ENCODE measurements at places on chromosomes 1 and 21.

- no peak overlapping the region for H3K4me3 ChIP-seq
- no peaks in the 10 kb centered on the region for H3K36me3 ChIP-seq
- no peak overlapping the region for H3K27ac ChIP-seq
- no peak for DNase-seq
- H3K4me1 ChIP-seq, result no peaks in the 10 kb centered on the region
Measured at GRCh38 chr21:14923468-14923867, 141.3 kb downstream of the NRIP1 start.

DNA sequence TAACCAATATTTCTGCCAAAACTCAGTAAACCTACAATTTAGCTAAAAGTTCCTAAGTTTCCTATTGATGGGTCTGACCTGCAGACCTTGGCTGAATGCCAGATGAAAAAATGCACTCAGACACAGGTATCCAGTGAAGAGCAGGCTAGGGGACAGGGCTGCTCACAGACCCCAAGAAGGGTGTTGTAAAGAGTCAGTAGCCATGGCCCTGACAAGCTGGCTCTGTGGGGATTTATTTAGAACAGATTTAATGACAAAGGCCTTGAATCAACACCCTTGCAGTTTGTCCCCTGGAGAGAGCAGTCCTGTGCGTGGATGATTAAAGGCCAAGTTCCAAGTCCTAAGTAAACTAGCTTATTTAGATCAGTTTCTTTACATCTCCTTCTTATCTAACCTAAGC, 1243.2 kb upstream of the ADGRL4 start:
- no peak overlapping the region for H3K27ac ChIP-seq
- no peak overlapping the region for H3K4me3 ChIP-seq
- no peaks in the 10 kb centered on the region for H3K36me3 ChIP-seq
- no peak for DNase-seq
- H3K4me1 ChIP-seq, result no peaks in the 10 kb centered on the region
- H3K27me3 ChIP-seq, result no peaks in the 10 kb centered on the region

GRCh38 chr21:44739316-44739715, 27.9 kb upstream of the TSPEAR start:
- H3K4me3 ChIP-seq, result no peak overlapping the region
- no peaks in the 10 kb centered on the region for H3K4me1 ChIP-seq
- H3K27ac ChIP-seq, result no peak overlapping the region

DNA sequence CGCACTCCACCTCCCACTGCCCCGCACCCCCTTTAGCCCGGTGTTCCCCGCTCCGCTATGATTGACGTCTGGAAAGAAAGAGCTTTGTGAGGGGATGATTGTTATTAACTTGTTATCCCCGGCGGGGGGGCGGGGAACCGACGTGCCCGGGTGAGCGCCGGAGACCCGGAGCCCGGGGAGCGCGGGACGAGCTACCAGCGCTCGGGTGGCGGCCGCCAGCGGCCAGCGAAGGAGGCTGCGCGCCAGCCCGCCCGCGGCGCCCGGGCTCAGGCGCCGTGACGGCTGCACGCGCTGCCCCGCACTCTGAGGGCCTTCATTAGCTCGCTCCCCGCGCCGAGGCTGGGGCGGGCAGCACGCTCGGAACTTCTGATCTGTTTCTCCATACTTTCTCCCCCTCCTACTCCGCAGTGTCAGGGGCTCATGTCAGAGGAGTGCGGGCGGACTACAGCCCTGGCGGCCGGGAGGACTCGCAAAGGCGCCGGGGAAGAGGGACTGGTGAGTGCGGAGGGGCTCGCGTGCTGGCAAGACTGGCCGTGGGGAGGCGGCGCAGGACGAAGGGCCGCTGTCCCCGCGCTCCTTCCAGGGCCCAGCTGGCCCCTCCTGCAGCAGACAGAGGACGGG, 2.1 kb downstream of the LHX8 start:
- no peak overlapping the region for H3K4me3 ChIP-seq
- H3K4me1 ChIP-seq, result peaks cover 9% of the 10 kb centered on the region
- no peak overlapping the region for H3K27ac ChIP-seq
- peaks cover 74% of the 10 kb centered on the region for H3K27me3 ChIP-seq

DNA sequence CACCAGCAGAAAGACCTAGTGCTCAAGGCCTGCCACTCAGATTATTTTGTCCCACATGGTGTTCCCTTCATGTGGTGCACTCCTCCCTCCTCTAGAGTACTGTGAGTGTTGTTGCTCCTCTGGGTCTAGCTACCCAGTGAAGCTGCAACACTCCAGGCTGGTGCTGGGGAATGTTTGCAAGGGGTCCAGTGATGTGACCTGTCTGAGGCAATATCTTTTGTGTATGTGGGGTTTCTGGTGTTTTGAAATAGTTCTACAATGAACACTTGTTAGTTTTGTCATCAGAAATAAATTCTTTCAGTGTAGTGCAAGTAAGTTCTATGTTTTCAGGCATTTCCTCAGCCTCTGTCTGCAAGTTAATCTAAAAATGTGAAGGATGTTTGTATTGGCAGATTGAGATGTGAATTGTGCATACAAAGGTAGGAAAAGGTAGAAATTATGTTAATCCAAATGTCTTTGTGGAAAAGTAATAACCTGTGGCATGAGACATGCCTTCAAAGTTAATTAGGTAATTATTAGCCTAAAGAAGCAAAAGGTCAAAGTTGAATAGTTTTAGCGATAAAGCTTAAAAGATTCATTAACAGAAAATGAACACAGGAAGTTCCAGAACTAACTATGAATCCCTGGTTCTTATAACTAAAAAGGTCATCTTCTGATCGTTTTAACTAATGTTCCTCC, 616.8 kb downstream of the LTN1 start:
- H3K4me1 ChIP-seq, result no peaks in the 10 kb centered on the region
- DNase-seq, result no peak
- H3K27ac ChIP-seq, result no peak overlapping the region
- no peaks in the 10 kb centered on the region for H3K36me3 ChIP-seq
- H3K4me3 ChIP-seq, result no peak overlapping the region

DNA sequence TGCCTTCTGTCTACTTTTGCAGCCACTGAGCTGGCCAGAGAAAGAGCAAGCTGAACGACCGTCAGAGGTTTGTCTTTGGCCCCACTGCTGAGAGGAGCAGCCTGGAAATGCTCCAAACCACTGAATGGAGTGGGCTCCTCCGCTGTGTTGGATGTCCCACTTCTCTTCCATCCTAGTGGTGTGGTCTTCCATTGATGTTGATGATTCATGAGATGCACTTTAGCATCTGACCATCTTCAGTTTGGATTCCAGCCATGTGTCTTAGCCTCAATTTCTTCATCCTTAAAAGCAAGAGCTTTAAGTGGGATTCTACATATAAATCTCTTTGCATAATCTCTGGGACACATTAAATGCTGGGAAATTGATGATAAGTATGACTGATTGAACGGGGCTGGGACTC, 276.9 kb downstream of the SIPA1L2 start:
- no peak overlapping the region for H3K27ac ChIP-seq
- H3K4me1 ChIP-seq, result no peaks in the 10 kb centered on the region
- no peak overlapping the region for H3K4me3 ChIP-seq
- no peak for DNase-seq
- H3K36me3 ChIP-seq, result no peaks in the 10 kb centered on the region

GRCh38 chr1:52141513-52142219, at the start of gene ZFYVE9:
ZFYVE9 (plus strand) TSS chr1:52142089; CDS start chr1:52233207, 91,118 bp downstream.
- peak; percentile 71 for DNase-seq
- peak within 1 kb of the TSS; percentile 77 for H3K4me3 ChIP-seq
- H3K4me1 ChIP-seq, result peaks cover 27% of the 10 kb centered on the region
- no peaks in the 10 kb centered on the region for H3K36me3 ChIP-seq
- peaks cover 40% of the 10 kb centered on the region for H3K27me3 ChIP-seq
- no peak within 1 kb of the TSS for H3K27ac ChIP-seq

GRCh38 chr21:44379991-44380865, 26.8 kb downstream of the TRPM2 start:
- peaks cover 6% of the 10 kb centered on the region for H3K4me1 ChIP-seq
- no peak overlapping the region for H3K27ac ChIP-seq
- no peaks in the 10 kb centered on the region for H3K27me3 ChIP-seq
- DNase-seq, result no peak
- no peak overlapping the region for H3K4me3 ChIP-seq

- H3K36me3 ChIP-seq, result peaks cover 18% of the 10 kb centered on the region
- H3K4me3 ChIP-seq, result peak overlapping the region; percentile 45
- DNase-seq, result no peak
- H3K27ac ChIP-seq, result no peak overlapping the region
Measured at GRCh38 chr1:201466492-201466891, 2.5 kb downstream of the PHLDA3 start.

DNA sequence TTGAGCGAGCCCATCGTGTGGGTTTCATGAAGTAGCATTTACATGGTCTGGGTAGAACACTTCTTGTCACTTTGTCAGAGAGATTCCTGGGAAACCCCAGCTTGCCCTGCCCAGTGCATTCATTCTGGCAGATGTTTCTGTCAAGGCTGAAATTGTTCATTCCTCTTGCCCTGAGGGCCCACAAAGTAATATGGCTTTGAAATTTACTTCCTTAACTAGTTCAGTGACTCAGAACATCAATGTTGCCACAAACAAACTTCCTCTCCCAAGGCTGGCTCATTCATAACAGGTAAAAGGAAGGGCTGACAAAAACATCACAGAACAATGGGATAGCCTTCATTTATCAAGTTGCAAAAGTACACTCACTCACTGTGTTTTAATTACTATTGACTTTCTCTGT, 5.0 kb upstream of the KIAA0040 start:
- no peak for DNase-seq
- H3K27ac ChIP-seq, result peak overlapping the region; percentile 17
- peaks cover 1% of the 10 kb centered on the region for H3K27me3 ChIP-seq
- H3K4me1 ChIP-seq, result peaks cover 27% of the 10 kb centered on the region
- H3K4me3 ChIP-seq, result no peak overlapping the region

DNA sequence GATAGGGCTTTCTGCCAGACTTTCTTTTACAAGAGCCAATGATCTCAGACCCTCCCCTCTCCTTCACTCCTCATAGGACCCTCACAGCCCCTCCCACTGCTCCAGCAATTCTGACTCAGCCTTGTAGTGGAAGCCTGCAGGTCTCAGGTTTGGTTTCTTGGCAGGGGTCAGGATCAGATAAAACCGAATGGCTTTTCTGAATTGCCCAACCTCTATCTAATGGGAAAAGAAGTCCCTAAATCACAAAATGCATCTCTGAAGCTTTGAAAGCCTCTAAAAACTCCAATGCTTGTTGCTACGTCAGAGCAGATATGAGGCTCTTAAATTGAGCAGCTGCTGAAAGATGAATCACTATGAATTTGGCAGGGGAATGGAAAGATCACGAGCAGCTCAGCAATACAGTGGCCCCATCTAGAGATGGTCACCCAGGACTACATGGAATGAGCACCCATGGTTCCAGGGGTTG, 74.5 kb downstream of the NID1 start:
- peaks cover 15% of the 10 kb centered on the region for H3K27me3 ChIP-seq
- no peak overlapping the region for H3K4me3 ChIP-seq
- H3K4me1 ChIP-seq, result peaks cover 6% of the 10 kb centered on the region
- no peak overlapping the region for H3K27ac ChIP-seq

- no peak for DNase-seq
- peak overlapping the region; percentile 88 for H3K27ac ChIP-seq
- peaks cover 59% of the 10 kb centered on the region for H3K36me3 ChIP-seq
- peaks cover 38% of the 10 kb centered on the region for H3K4me1 ChIP-seq
- peak overlapping the region; percentile 83 for H3K4me3 ChIP-seq
- no peaks in the 10 kb centered on the region for H3K27me3 ChIP-seq
Measured at GRCh38 chr21:43894206-43894577, 29.2 kb downstream of the AGPAT3 start.

- H3K4me3 ChIP-seq, result no peak overlapping the region
- H3K27ac ChIP-seq, result no peak overlapping the region
- DNase-seq, result no peak
- H3K27me3 ChIP-seq, result no peaks in the 10 kb centered on the region
Measured at GRCh38 chr1:7586031-7586941, 184.8 kb upstream of the VAMP3 start.

DNA sequence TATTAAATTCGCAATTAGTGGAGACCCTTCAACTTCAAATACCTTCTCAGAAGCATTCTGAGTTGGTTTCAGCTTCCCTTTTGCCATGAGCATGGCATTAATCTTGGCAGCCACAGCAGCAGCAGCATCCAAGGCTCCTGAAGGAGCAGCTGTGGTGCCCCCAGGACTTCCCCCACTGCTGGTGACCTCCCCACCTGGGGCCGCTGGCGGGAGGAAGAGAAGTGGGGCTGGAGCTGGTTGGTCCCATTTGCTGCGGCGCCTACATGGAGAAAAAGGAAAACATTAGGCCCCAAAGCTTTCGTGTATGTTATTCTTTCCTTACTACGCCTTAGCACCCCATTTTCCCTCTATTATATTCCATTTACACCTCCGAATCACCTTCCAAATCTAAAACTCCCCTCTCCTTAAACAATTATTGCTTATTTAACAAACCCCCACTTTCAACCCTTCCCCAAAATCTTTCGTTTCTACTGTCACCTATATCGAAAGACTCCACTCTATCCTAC, 569 bp downstream of the KHDC4 start:
- H3K27ac ChIP-seq, result no peak overlapping the region
- no peaks in the 10 kb centered on the region for H3K27me3 ChIP-seq
- peaks cover 37% of the 10 kb centered on the region for H3K4me1 ChIP-seq
- H3K36me3 ChIP-seq, result peaks cover 28% of the 10 kb centered on the region
- H3K4me3 ChIP-seq, result no peak overlapping the region
- DNase-seq, result no peak

- peaks cover 26% of the 10 kb centered on the region for H3K36me3 ChIP-seq
- peak overlapping the region; percentile 93 for H3K4me3 ChIP-seq
- H3K4me1 ChIP-seq, result peaks cover 25% of the 10 kb centered on the region
- H3K27ac ChIP-seq, result peak overlapping the region; percentile 100
- no peaks in the 10 kb centered on the region for H3K27me3 ChIP-seq
Measured at GRCh38 chr1:36223381-36223995, 755 bp upstream of the THRAP3 start.

DNA sequence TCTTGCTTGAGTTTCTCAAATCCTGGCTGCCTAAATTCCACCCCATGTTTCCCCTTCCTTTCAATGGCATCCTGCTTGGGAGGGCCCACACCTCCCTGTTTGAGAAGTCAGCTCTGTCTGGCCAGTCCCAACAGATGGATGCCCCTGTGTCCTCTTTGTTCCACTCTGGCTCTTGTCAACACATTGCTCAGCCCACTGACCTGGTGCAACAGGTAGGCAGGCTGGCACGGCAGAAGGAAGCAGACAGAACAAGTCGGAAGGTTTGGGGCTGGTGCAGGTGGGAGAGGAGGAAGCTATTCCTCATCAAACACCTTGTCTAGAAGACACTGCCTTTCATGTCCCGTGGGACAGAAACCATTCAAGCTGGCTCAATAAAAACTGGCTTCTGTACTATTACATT, 22.7 kb downstream of the KCNQ4 start:
- no peaks in the 10 kb centered on the region for H3K27me3 ChIP-seq
- H3K4me3 ChIP-seq, result no peak overlapping the region
- no peak for DNase-seq
- H3K36me3 ChIP-seq, result no peaks in the 10 kb centered on the region
- no peak overlapping the region for H3K27ac ChIP-seq
- peaks cover 27% of the 10 kb centered on the region for H3K4me1 ChIP-seq

DNA sequence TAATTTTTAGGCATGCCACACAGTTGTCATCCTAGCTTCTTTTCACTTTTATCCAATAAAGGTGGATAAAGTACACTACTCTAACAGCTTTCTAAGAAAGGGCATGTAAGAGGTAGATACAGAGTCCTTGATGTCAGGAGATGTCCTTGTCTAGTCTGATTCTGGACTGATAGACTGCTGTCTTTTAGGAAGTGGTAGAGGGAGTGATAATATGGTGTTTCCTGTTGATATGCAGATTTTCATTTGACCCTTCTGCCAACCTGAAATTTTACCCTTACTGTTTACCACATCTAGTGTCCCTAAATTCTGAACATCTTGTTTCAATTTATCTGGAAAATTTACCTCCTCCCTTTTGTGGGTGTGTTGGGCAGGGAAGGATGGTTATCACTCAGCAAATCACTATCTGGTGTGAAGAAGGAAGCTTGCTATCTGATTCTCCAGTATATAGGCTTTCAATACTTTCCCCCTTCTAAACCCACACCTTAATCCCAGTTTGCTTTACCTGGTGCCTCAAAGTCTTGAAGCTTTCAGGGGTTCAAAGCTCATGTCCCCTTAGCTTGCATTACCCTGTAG, 354.9 kb upstream of the SNX7 start:
- no peak overlapping the region for H3K4me3 ChIP-seq
- DNase-seq, result no peak
- H3K4me1 ChIP-seq, result peaks cover 4% of the 10 kb centered on the region
- no peaks in the 10 kb centered on the region for H3K27me3 ChIP-seq

Data from T-helper 2 cell treated with Interferon-gamma antibody and Interleukin-4, amounts not matched to agents 5 μg/mL and 100 μg/mL, for 36 hours (primary cell).